ENCODE measurements at places on chromosomes 1 and 21. TPM values are rescaled to one million over a fixed set of nuclear protein-coding genes. Genes with fewer than 3 reads are reported as not detected.

DNA sequence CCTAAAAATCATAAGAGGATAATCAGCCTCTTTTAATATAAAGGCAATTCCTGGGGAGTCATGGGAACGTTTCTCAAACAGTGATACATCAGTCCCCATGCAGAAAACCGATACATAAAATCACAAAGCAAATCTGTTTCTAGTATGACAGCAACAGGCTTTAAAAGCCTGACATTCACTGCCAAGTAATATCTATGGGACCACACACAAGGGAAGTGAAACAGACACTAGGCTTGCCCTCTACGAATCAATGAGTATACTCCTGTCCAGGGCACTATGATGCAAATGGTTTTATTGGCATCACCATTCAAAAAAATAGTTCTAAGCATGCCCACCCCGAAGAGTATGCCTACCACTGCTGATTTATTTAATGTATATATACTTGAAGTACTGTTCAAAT, 54.4 kb downstream of the TIAM1 start:
- H3K27me3 ChIP-seq, result no peaks in the 10 kb centered on the region
- H3K36me3 ChIP-seq, result no peaks in the 10 kb centered on the region
- H3K27ac ChIP-seq, result no peak overlapping the region
- no peak for DNase-seq
- no peaks in the 10 kb centered on the region for H3K4me1 ChIP-seq

- no peak overlapping the region for H3K27ac ChIP-seq
Observed at GRCh38 chr21:35819134-35819533, 241.2 kb downstream of the SETD4 start.

GRCh38 chr1:62746086-62746808, 37.7 kb upstream of the ATG4C start:
- no peaks in the 10 kb centered on the region for H3K36me3 ChIP-seq
- H3K27me3 ChIP-seq, result no peaks in the 10 kb centered on the region
- no peaks in the 10 kb centered on the region for H3K4me1 ChIP-seq

- H3K4me3 ChIP-seq, result no peak overlapping the region
- no peak overlapping the region for H3K27ac ChIP-seq
- no peak for DNase-seq
- no peaks in the 10 kb centered on the region for H3K36me3 ChIP-seq
- no peaks in the 10 kb centered on the region for H3K27me3 ChIP-seq
Observed at GRCh38 chr1:55275941-55276341, 60.8 kb upstream of the USP24 start.

- no peaks in the 10 kb centered on the region for H3K4me1 ChIP-seq
- H3K4me3 ChIP-seq, result no peak overlapping the region
- no peak for DNase-seq
- H3K27me3 ChIP-seq, result no peaks in the 10 kb centered on the region
- no peaks in the 10 kb centered on the region for H3K36me3 ChIP-seq
Observed at GRCh38 chr1:221692643-221693042, 49.2 kb downstream of the DUSP10 start.

DNA sequence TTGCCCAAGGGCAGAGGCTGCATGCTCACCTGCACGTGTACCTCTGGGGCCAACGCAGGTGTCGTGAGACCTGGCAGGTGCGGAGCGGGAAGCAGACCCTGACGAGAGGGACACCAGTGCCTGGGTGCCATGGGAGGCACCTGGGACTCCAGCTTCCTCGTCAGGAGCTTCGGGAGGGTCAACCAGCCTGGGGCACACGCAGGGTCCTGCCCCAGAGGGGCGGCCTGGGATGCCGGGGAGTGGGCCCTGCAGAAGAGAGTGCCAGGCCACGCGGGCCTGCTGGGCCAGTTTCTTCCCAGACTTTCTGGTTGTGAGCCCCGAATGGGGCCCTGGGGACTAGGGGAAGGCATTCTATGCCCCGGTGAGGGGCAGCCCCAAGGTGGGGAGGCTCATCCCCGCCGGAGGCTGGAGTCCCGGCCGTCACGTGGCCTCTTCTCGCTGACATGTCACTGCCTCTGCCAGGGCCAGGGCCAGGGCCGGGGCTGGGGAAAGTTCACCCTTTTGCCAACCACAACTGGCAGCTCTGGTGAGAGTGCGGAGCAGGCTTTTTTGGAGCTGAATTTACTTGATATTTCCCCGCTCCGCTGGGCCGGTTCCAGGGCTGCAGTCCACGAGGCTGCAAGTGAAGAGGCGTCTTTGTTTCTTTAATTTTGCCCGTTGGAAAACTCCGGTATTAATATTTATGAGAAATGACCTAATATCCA, 38.5 kb upstream of the ACTRT2 start:
- H3K4me1 ChIP-seq, result no peaks in the 10 kb centered on the region
- no peak overlapping the region for H3K27ac ChIP-seq
- H3K36me3 ChIP-seq, result no peaks in the 10 kb centered on the region

GRCh38 chr1:224170748-224171478, 12.1 kb upstream of the DEGS1 start:
- peak overlapping the region; percentile 39 for H3K27ac ChIP-seq

DNA sequence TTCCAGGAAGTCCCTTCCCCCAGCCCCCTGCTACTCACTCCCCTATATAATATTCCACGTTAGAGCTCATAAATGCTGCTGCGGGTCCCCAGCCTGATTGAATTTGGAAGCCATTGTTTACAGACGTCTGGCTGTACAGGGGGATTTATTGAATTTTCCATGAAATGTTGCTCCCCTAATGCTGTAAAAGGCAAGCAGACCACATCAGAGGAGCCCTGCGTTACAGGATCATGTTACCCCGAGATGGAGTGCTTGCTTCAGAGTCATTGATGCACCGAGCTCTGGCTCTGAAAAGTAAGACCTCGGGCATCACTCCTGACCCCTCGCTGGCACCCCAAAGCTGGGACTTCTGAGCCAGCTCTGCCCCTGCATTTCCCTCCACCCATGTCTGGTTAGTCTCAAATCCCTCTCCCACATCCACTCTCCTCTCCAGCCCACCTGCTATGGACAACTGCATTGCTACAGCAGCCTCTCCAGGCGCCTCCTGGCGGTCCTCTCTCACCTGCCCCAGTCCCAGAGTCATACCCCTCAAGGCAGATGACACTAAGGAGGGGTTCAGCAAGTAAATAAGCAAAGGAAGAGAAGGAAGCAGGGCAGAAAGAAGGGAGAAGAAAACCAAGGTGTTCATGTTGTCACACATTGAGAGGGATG, 127.8 kb downstream of the TMEM53 start:
- no peak overlapping the region for H3K27ac ChIP-seq
- H3K4me1 ChIP-seq, result no peaks in the 10 kb centered on the region

AMPD1 gene
- total RNA-seq, result not detected

ERRFI1 gene
- 164 TPM for total RNA-seq

B3GALT5 gene
- under 0.01 TPM for total RNA-seq

CLDN14 gene
- total RNA-seq, result not detected

AMY1B gene
- total RNA-seq, result 0.57 TPM
